ENCODE measurements at places on chromosomes 7 and 10. TPM values are rescaled to one million over a fixed set of nuclear protein-coding genes. Genes with fewer than 3 reads are reported as not detected.

- H3K36me3 ChIP-seq = no peaks in the 10 kb centered on the region
- H3K27me3 ChIP-seq = no peaks in the 10 kb centered on the region
- peaks cover 20% of the 10 kb centered on the region for H3K4me1 ChIP-seq
- DNase-seq = no peak
- H3K27ac ChIP-seq = no peak overlapping the region
Measured at GRCh38 chr10:79098061-79098460, 29.3 kb downstream of the ZMIZ1 start.

DNA sequence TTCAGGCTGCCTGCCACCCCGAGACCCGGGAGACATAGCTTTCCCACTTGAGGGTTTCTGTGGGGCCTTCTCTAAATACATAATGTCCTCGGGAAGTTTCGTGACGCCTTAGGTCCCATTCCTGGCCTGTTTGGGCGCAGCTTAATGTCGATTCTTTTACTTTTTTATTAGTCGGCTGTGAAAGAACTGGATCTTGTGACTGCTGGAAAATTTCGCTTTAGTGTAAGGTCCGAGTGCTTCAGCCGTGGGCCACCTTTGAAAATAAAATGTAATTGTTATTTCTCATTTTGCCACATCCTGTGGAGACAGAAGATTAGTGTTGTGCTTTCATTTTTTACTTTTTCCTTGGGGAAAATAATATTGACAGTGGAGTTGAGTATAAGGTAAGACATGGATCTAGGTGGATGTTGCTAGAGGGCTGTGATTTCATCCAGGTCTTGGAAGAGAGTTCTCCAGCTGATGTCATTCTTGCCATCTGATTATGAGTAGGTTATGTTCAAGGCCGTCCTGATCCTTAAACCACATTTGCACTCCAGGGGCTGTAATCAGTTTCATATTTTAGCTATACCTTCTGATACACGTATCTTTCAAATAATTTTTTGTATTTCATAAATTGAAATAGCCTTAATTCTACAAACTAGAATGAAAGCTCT, 830 bp downstream of the RAB18 start:
- no peak for DNase-seq
- peak overlapping the region; percentile 81 for H3K4me3 ChIP-seq
- peaks cover 5% of the 10 kb centered on the region for H3K4me1 ChIP-seq
- H3K27ac ChIP-seq = peak overlapping the region; percentile 54

DNA sequence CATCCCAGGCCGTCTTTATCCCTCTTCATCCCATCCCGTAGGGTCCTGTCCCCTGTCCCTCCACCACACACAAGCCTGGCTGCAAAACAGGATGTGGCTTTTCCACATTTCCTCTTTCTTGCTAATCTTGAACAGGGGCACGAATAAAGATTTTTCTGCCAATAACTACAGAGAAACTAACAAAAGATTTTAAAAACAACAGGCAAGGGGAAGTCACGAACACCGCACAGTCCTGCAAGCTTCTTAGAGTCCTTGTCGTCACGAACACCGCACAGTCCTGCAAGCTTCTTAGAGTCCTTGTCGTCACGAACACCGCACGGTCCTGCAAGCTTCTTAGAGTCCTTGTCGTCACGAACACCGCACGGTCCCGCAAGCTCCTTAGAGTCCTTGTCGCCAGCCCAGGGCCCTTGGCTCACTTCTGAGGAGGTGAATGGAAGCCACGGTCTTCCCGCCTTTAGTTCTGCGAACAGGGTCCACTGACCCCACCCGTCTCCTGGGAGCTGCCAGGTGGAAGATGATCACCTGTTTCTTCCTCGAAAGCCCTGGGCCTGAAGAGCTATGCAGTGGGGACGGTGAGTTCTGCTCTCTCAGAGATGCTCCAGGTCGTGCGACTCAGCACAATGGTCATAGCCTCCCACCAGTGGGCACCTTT, 10.3 kb upstream of the INSIG1 start:
- peaks cover 3% of the 10 kb centered on the region for H3K27me3 ChIP-seq
- H3K36me3 ChIP-seq = no peaks in the 10 kb centered on the region
- H3K4me3 ChIP-seq = no peak overlapping the region
- DNase-seq = no peak
- H3K4me1 ChIP-seq = peaks cover 22% of the 10 kb centered on the region

GRCh38 chr10:75395066-75395931, 6.3 kb downstream of the ZNF503 start:
- H3K27ac ChIP-seq = peak overlapping the region; percentile 93
- H3K4me1 ChIP-seq = peaks cover 37% of the 10 kb centered on the region
- no peaks in the 10 kb centered on the region for H3K36me3 ChIP-seq
- H3K4me3 ChIP-seq = peak overlapping the region; percentile 81

DNA sequence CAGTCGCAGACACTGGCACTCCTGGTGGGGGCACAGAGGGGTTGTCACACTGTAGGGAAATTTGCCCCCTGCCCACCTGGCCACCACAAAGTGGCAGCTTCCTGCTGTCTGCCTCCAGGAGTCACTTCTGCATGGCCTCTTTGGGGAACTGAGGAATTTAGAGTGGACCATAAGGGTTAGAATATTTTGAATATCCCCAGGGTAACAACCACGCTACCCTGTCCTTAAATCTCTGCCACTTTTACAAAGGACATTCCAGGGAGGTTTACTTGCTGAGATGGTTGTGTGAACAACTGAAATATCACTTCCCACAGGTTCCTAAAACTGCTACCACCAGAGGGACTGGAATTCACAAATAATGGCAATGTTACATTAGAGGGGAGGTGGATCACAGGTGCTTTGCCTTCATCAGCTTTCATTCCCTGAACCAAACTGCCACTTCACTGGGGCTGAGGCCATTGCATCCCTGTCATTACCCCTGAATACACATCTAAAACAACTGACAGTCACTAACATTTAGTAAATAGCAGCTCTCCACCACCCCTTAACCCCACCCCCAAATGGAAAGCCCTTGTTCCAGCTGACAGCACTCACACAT, 88.1 kb upstream of the IFRD1 start:
- H3K36me3 ChIP-seq = no peaks in the 10 kb centered on the region
- H3K4me3 ChIP-seq = no peak overlapping the region
- no peaks in the 10 kb centered on the region for H3K27me3 ChIP-seq
- H3K27ac ChIP-seq = no peak overlapping the region

DNA sequence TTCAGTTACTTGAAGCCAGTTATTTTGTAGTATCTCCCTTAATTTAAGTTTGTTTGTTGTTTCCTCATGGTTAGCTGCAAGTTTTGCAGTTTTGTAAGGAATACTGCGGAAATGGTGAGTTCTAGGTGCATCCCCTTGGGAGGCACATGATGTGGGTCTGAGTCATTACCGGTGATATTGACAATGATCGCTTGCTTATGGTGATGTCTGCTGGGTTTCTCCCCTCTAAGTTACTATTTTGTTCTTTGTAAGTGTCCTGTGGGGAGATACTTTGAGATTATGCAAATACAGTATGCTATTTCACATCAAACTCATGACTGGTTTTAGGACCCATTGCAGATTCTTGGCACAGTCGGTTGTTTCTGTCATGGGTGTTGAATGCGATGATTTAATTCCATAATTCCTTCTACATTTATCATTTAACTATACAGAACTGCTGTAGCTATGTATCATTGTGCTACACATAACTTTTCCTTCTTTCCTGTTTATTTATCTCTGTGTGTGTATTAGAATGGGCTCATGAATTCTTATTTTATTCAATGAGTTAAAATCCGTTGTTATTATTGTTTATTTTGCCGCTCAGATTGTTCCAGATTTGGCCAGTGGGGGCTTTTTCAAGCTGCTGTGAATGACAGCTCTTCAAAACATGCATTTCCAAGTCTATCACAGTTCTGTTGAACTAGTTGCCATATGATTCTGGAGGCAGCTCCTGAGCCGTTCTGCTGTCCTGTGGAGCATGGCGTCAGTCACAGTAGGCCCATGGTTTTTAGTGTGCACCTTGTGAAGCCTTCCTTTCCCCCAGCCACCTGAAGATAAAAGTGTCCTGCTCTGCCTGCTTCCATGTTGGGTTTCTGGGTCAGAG, 18.4 kb downstream of the TSPAN14 start:
- no peaks in the 10 kb centered on the region for H3K27me3 ChIP-seq
- H3K36me3 ChIP-seq = peaks cover 13% of the 10 kb centered on the region
- peak overlapping the region; percentile 51 for H3K27ac ChIP-seq
- no peak for DNase-seq
- peaks cover 53% of the 10 kb centered on the region for H3K4me1 ChIP-seq

- DNase-seq = peak; percentile 97
- H3K27me3 ChIP-seq = no peaks in the 10 kb centered on the region
- peak overlapping the region; percentile 3 for H3K4me3 ChIP-seq
- H3K36me3 ChIP-seq = peaks cover 6% of the 10 kb centered on the region
- H3K4me1 ChIP-seq = peaks cover 78% of the 10 kb centered on the region
- peak overlapping the region; percentile 98 for H3K27ac ChIP-seq
Measured at GRCh38 chr7:55132890-55133551, 114.2 kb downstream of the EGFR start.

DNA sequence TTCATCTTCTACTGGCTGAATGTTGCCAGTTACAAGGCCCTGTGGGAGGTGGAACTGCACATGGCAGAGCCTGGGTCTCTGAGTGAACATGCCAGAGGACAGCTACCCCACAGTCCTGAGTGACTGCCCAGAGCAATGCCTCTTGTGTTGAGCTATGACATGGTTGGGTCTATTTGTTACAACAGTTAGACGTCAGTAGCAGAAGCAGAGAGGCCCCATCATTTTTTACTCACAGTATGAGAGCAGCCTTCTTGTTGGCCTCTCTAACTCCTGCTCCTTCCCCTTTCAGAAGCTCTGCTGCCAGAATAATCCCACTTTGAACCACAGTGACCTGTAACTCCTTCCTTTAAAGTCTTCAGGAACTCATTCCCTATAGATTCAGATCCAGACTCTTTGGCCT, 30.8 kb upstream of the NRP1 start:
- H3K27me3 ChIP-seq = no peaks in the 10 kb centered on the region
- DNase-seq = no peak
- no peaks in the 10 kb centered on the region for H3K36me3 ChIP-seq
- peak overlapping the region; percentile 11 for H3K27ac ChIP-seq

DNA sequence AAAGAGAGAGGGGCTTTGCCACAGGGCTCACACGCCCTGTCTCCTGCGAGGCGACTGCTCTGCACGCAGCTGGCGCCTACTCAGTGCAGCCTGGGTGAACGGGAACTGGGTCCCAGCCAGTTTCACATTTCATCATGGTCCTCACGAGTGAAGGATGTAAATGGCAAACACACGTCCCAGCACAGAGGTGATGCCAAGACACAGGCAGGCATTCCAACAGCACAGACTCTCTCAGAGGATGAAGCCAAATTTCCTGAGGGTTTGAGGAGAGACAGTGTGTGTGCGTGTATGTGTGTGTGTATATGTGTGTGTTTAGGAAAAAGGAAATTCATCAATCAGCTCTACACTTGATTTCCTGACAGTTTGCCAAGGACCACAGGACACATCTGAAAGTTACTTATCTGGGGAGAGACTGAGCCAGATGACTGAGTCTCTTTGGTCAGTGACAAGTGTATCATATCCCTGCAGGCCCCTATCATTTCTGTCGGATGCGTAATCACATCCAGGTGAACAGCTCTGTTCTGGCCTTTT, 53.9 kb downstream of the CHST15 start:
- DNase-seq = no peak
- H3K27me3 ChIP-seq = no peaks in the 10 kb centered on the region
- H3K36me3 ChIP-seq = peaks cover 26% of the 10 kb centered on the region
- no peak overlapping the region for H3K4me3 ChIP-seq
- no peaks in the 10 kb centered on the region for H3K4me1 ChIP-seq
- no peak overlapping the region for H3K27ac ChIP-seq

CLDN4 gene
- total RNA-seq = 234 TPM

KCNMA1 gene
- total RNA-seq = 0.49 TPM

PDAP1 gene
- 200 TPM for total RNA-seq

NRCAM gene
- total RNA-seq = 0.15 TPM

ELMO1 gene
- 1.1 TPM for total RNA-seq

STEAP2 gene
- total RNA-seq = 13.4 TPM

Measured in HCT116 (cell line).